ENCODE measurements at places on chromosomes 11 and 22.

GRCh38 chr11:14916403-14916802, 24.4 kb upstream of the CYP2R1 start:
- no peak for DNase-seq

DNA sequence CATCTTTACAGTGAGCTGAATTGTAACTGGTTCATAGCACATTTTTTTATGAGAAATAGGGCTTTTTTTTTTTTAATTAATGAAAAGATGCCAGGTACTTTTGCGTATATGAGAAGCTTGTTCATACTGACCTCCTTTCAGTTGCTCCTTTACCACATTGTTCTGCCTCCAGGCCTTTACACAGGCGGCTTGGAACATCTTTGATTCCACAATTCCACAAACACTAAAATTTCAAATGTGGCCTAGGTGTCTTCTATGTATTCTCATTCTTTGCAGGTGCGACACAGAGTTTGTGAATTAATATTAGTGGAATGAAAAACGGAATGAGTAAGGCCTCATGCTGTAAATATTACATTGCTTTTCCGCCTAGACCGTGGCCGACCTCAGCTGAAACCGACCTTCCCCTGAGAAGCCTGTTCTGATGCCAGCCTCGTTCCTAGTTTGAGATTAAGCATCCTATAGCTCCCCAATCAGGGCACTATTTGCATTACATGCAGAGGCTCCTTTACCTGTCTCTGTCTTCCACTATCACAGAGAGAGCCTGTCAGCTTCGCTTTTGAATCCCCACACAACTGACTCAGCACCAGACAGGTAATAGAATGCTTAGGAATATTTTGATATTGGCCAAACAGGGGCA, 125.8 kb downstream of the LDLRAD3 start:
- no peak for DNase-seq

GRCh38 chr22:31861226-31861840, 83.0 kb upstream of the YWHAH start:
- no peak for DNase-seq

DNA sequence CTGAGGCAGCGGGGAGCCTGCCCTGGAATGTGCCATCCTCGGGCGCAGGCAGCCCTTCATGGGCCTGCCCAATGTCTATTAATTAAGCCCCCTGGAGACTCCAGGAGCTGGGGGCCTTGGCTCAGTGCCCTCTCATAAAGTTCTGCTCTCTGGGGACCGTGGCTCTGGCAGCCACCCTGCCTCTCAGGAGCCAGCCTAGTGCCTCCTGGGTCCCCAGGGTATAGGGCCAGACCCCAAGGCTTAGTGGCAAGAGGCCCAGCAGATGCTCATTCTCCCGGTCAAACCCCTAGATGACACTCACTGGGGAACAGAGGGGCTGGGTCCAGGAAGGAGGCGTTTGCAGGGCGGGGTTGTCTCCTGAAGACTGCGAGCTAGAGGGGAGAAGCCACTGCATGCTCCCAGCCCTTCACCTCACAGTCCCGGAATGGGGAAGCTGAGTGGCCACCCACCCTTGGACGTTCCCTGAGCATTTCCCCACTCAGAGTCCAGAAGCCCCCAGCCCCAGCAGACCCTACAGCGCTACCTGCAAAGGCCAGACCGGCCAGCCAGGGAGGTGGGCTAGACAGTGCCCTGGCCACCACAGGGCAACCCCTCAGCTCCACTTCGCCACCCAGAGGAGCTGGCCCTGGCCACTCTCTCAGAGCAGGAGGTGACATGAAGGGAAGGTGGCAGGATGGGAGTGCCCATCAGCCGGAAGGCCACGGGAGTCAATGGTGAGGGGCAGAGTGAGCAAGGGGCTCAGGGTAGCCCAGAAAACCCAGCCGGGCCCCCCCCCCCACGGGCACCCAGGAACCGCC, 83.0 kb downstream of the CDKN1C start:
- DNase-seq, result no peak

DNA sequence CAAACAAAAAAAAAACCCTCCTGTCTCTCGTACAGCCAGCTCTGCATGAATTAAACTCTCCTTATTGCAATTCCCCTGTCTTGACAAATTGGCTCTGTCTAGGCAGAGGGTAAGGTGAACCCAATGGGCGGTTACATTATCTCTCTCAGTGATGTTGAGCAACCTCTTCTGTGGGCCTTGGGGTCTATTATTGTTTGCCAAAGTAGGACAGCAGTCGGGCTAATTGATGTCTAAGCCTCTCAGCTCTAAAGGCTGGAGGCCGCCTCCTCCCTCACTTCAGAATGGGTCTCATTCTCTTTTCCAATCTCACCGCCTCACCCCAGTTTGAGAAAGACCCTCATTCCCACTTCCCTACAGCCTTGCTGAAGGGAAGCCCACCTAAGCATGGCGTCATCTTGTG, 1.3 kb upstream of the SLC25A45 start:
- no peak for DNase-seq

DNA sequence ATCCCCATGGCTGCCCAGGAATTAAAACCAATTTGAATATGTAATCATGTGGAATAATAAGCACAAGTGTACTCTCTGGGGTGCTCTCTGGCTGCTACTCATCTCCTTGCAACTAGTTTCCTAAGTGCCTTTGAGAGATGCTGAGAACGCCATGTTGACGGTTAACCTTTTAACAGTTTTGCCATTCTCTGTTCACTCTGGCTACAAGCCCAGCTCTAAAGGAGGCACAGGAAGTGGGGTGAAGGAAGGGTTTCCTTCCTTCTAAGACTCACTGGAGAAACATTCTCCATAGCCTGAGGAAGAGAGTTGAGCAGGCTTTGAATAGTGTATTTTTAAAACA, 122.0 kb upstream of the ZC3H12C start:
- DNase-seq, result no peak

DNA sequence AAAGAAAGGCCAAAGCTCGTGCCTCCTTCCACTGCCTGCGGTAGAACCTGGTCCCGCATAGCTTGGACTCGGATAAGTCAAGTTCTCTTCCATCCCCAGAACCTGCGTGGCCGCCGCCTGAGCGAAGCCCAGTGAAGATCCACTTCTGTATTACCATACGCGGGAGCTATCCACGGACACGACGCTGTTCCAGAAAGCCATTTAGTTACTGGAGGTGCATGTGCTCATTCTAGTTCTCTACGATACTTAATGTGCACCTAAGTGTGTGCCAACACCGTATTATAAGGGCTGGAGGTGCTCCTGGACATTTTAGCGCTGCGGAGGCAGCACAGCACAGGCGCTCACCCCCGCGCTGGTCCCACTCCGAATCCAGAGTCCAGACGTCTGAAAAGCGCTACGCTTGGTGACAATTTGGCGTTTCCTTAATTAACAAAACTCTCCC, 1.4 kb downstream of the WT1 start:
- no peak for DNase-seq

DNA sequence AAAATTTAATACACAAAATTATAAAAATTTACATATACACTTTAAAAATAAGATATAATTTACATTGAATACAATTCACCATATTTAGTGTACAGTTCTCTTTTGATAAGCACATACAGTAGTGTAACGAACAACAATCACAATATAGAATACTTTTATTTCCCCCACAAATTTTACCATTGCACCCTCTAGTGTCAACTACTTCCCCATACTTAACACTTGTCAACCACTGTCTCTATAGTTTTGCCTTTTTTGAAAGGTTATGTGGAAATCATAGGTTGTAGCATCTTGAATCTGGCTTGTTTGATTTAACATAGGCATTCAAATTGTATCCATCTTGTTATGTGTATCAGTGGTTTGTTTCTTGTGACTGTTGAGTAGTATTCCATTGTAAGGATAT, 21.3 kb upstream of the PANX1 start:
- no peak for DNase-seq

- DNase-seq, result no peak
Observed at GRCh38 chr11:11320825-11321224, 32.2 kb downstream of the CSNK2A3 start.

GRCh38 chr11:76767659-76768058, 15.5 kb upstream of the TSKU start:
- DNase-seq, result no peak

- DNase-seq, result no peak
Observed at GRCh38 chr11:74462009-74462408, 5.3 kb downstream of the KCNE3 start.

DNA sequence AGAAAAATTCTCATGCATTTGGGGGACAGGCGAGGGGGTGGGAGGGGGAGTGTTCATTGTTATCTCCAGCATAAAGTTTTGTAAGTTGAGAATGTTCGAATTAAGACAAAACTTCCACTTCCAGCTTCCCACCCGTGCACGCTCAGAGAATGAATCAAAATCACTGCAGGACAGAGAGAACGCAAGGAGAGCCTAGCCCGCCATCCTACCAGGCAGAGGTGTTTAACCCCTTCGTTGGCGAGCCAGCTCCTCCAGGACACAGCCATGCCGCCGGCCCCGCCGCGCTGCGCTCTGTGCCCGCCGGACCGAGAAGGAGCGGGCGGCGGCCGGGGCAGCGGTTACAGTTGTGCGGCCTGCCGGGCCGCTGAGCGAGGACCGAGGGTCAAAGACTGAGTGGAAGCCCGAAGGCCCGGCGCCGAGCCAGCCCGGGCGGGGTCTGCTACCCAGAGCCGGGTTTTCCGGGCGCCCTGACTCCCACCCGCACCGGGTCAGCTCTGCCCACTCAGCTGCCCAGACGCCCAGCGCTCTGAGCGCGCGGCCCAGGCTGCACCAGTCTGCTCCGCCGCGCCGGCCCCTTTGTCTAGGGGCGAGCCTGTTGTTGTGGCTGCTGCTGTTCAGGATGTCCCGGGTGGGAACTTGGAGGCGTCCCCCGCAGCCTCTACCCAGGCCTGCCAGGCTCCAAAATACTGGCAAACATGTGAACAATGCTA, at the start of gene NOX4:
TSS of gene NOX4 (minus strand) at position 395 of the 710 bp plus-strand sequence. CDS start at position 266, 129 bp downstream.
- DNase-seq, result no peak

GRCh38 chr11:1832211-1832919, 2.4 kb upstream of the SYT8 start:
- peak; percentile 66 for DNase-seq

- DNase-seq, result no peak
Observed at GRCh38 chr11:134558916-134559601, 147.0 kb upstream of the B3GAT1 start.

All from stimulated activated CD8-positive, alpha-beta memory T cell treated with anti-CD3 and anti-CD28 coated beads, Interleukin-15, amount 100 ng/mL, for 24 hours (primary cell).